ENCODE measurements at places on chromosomes 2 and 18.
A peak's percentile ranks its signal among the peaks of the same experiment; 100 is the strongest.

- DNase-seq: no peak
Measured at GRCh38 chr2:36379710-36380448, 24.3 kb downstream of the CRIM1 start.

- DNase-seq: peak; percentile 23
Measured at GRCh38 chr2:233915128-233915527, 2.0 kb upstream of the TRPM8 start.

- no peak for DNase-seq
Measured at GRCh38 chr18:44609181-44609941, 71.3 kb upstream of the SETBP1 start.

DNA sequence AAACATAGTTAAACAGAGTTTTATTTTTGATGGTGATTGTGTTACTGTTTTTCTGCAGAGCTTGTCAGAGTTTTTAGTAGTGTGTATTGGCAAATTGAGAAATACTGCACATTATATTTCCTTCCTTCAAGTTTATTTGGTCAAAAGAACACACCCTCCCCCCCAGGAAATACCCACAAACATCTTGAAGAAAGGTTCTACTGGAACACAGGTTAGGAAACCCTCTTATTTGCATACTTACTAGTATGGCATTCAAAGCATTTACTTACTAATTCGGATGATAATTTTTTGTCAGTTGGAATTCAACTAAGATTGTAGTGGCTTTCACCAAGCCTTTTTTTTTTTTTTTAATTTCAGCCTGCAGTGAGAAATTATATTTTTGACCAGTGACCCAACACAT is 9.1 kb downstream of the CAB39 start:
- DNase-seq: peak; percentile 62

DNA sequence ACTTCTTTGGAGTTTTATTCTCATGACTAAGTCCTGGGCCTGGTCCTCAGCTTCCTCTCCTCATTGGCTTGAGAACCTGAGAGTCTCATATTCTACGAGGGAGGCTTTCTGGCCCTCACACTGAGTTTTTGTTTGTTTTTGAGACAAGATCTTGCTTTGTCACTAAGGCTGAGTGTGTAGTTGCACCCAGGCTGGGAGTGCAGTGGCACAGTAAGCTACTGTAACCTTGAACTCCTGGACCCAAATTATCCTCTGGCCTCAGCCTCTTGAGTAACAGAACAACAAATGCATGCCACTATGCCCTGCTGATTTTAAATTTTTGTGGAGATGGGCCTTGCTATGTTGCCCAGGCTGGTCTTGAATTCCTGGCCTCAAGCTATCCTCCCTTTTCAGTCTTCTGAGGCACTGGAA is 22.6 kb downstream of the PRKRA start:
- DNase-seq: no peak

DNA sequence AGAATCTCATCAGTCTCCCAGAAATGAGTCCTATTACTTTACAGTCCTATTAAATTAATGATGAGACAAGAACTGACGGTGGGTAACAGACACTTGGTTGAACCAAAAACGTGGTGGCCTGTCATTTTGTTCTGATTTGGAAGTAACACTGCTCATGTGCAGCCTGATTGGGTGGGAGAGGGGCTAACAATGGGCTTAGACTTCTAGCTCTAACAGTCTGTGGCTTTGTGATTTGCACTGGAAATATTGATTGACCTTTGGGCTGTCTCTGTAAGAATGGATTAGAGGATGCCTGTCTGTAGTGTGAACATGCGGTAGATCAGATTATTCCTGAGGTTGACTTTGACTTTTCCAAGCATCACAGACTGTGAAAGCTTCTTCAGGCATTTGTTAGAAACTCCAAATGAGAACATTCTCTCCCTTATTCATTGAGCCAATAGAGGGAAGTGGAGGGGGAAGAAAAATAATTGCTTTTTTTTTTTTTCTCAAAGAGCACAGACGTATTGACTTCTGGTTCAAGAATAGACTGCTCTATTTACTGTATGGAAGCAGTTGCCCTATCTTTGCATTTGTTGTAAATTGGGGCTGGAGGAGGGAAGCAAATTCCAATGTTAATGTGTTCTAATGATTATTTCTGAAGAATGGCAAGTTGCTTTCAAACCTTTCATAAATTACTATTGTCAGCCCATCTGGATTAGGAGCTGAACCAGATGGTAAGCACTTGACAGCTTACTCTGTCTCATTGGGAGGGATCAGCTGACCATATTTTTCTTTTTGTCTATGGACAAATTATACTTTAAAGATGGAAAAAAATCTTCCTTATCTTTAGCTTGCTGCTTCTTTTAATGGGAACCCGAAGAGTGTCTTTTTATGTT is 85.8 kb upstream of the TTN start:
- DNase-seq: no peak

GRCh38 chr2:71451705-71452104 is 1.7 kb upstream of the DYSF start:
- no peak for DNase-seq

DNA sequence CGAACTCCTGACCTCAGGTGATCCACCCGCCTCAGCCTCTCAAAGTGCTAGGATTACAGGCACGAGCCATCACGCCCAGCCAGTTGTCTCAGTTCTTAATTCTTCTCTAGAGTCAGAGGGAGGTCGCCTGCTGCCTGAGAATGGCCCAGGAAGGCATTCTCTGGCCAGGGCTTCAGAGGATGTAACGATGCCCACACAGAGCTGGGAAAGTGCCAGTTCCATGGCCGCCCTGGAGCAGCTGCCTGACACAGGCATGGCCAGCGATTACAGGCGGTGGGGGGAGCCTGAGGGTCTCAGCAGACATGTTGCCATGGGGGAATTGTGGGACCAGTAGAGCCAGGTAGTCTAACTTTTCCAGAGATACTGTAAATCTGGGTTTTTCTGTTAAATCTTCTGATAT is 25.6 kb upstream of the DNMT3A start:
- DNase-seq: no peak

DNA sequence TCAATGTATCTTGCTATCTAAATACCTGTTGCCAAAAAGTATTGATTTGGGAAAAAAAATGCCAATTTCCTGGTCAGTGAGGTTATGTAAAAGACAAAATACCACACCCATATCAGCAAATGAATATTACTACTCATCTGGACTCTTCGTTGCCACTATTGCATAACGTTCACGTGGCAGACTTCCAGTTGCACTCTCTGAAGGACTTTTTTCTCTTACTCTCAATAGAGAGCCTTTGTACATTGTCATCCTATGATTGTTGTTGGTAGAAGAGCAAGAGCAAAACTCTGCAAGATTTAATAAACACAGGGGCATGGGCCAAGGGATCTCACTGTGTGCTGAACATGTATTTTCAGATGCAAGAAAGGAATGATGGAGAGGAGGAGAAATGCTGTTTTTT is 689.8 kb downstream of the MBD2 start:
- no peak for DNase-seq

Measured in hematopoietic multipotent progenitor cell treated with erythropoietin and hydrocortisone succinate and interleukin-3 and kit ligand, for 4 days (in vitro differentiated cells).